ENCODE measurements at places on chromosomes 13 and 19.
A peak's percentile ranks its signal among the peaks of the same experiment; 100 is the strongest.

DNA sequence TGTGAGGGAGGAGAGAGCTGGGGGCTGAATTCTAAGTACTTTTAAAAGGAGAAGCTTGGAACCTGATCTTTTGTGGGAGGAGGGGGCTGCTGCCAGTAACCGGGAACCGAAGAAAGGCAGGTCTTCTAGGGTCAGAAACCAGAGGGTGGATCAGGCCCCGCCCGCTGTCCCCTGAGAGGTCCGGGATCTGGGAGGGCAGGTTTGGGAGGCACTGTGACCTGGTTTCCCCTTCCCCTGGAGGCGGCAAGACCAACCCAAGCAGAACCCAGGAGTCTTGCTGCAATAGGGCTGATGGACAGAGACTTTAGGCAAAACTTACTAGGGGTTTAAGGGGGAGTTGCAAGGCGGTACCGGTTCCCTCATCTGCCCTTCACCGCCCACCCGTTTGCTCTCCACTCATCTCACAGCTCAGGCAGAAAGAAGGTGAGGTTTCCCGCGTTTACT is 707 bp upstream of the KLK8 start:
- no peak for DNase-seq

- peak; percentile 24 for DNase-seq
These were observed 42.6 kb upstream of the ADGRL1 start for GRCh38 chr19:14248578-14249011.

DNA sequence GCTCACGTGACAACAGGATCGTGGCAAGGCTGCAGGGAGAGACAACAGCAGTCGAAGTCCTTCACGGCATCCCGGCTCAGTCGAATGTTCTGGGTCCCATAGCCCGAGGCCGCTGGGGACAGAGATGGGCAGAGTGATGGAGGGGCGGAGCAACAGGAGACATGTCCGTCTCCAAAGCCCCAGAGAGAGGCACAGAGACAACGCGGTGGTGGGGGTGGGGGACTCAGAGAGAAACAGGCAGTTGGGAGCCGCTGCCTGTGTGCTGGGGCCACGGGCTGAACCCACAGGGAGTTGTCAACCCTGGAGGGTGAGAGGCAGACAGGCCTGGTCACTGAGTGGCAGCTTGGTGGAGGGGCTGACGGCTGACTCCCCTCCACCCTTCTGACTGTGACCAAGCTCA is 20.4 kb downstream of the NOSIP start:
- no peak for DNase-seq

GRCh38 chr13:24672141-24673132 is 7.8 kb upstream of the ATP12A start:
- DNase-seq, result no peak

GRCh38 chr19:14066134-14066533 is 4.3 kb upstream of the PALM3 start:
- no peak for DNase-seq

DNA sequence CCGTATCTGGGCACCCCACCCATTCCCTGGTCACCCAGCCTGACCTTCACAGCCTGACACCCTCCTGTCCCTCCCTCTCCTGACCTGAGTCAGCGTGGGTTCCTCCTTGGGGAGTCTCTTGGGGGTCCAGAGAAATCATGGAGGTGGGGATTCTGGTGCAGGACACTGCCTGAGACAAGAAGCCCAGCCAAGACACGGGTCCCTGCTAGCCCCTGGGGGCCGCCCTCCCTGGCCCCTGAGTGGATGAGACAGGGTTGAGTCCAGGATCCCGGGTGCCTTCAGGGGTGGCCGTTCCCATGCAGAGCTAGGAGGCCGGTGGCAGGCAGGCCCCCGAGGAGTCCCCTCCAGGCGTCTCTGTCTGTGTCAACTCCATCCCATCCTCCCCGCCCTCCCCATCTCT is 1.6 kb downstream of the MAP2K7 start:
- DNase-seq, result no peak

GRCh38 chr13:29893438-29893837 is 43.0 kb upstream of the UBL3 start:
- no peak for DNase-seq

DNA sequence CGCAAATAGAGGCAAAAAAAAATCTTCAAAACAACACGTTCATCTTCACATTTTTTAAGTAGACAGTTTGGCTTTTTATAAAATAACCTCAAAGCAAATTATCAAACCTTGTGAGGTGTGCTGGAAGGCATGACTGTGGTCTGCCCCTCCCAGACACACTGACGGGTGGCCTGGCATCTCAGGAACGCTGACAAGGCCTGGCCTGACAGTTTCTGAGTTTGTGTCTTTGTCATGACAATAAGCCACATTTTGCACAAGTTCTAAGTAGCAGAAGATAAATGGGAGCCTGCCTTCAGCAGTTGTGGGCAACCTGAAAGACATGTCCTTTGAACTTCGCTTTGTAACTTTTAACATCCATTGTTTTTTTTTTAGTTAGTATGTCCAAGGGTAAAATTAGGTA is 38.5 kb downstream of the SOX21 start:
- peak; percentile 58 for DNase-seq

DNA sequence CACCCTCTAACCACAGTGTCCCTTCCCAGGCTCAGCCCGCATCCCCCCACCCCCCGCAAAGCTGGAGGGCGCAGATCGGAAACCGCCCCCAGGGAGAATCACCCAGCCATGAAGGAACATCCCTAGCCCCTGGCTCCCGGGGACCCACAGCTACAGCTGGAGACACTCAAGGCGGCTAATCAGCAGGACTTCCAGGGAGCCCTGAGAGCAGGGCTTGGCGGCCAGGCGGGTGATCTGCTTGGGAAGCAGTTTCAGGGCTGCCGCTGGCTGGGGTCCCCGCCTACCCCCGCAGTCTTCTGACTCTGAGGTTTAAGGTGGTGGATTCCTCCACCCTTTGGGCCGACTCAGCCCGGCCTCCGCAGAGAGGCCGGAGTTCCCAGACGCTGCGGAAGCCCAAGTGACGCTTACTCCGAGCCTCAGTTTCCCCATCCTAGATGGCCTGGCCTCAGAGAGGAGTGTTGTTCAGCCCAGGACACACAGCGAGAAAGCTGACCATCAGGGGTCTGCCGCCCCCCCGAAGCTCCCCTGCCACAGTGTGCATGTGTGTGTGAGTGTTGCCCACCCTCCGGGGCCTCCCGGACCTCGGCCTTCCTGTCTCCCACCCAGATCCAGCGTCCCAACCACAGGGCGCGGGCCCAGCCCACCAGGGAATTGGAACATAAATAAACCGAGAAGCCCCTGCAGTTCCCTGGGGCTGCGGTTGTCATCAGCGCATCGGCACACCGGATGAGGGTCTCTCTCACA is 9.8 kb downstream of the FUT6 start:
- no peak for DNase-seq

- peak; percentile 78 for DNase-seq
These were observed 746.6 kb downstream of the UQCRFS1 start for GRCh38 chr19:28466107-28467045.

DNA sequence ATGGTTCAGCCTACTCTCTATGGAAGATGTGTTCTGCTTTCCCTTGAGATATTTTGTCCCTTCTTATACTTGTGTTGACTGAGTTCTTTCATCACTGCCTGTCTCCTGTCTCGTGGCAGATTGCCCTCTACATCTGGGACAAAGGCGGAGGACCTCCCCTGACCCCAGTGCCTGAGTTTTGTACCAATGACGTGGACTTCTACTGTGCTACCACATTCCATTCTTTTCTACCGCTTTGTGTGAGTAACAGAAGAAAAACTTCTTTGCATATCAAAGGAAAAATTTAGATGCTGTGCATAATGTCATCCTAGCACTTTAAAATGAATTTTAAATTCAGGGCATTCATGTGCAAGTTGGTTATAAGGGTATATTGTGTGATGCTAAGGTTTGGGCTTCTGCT is 74.6 kb downstream of the B3GLCT start:
- DNase-seq, result no peak

GRCh38 chr13:110812121-110812868 is 98.8 kb downstream of the ING1 start:
- peak; percentile 31 for DNase-seq

DNA sequence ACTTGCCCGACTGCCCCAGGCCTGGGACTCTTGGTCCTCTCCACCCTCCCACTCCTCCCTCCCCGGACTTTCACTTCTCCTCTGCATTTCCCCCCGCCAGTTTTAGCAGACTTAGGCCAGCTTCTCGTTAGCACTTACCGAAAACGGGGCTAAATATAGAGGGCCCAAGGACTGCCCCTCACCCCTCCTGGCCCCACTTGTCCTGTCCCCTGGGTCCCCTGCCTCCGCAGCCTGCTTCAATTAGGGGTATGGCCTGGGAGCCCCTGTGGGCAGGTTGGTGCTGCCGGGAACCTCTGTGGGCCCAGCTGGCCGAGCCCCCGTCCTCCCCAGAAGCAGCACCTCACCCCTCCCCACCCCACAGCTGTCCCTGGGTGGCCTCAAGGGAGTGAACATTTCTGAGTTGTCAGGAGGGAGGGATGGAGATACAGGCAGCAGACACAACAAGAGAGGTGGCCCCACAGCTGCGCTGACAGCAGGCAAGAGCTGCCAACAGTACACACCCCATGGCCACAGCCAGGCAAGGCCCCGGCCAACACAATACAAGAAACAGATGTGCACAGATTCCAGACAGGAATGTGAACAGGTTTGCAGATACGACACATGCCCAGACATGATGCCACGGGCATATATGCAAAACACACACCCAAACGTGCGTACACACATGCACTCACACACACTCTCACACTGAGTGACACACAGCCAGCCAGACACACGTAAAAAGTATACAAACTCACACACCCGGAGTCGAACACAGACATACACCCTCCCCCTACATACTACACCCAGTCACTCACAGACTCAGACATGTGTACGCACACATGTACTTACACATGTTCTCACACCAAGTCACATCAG is 2.6 kb downstream of the POU2F2 start:
- DNase-seq, result no peak

- peak; percentile 87 for DNase-seq
These were observed 121.6 kb upstream of the FRY start for GRCh38 chr13:31909864-31910551.

DNA sequence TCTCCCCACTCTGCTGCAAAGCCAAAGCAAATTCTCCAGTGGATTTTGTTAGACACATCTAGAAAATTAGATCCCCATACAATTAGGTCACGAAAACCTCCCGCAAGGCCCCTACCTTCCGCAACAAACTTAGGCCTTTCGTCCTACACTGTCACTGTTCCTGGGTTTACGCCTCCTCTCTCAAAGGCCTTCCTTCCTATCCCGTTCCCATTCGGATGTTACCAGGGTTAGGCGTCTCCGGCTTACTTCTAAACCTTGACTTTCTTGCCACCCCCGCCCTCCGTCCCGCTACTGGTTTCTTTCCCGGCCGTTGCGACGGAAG is 754 bp downstream of the RNF6 start:
- DNase-seq, result no peak

DNA sequence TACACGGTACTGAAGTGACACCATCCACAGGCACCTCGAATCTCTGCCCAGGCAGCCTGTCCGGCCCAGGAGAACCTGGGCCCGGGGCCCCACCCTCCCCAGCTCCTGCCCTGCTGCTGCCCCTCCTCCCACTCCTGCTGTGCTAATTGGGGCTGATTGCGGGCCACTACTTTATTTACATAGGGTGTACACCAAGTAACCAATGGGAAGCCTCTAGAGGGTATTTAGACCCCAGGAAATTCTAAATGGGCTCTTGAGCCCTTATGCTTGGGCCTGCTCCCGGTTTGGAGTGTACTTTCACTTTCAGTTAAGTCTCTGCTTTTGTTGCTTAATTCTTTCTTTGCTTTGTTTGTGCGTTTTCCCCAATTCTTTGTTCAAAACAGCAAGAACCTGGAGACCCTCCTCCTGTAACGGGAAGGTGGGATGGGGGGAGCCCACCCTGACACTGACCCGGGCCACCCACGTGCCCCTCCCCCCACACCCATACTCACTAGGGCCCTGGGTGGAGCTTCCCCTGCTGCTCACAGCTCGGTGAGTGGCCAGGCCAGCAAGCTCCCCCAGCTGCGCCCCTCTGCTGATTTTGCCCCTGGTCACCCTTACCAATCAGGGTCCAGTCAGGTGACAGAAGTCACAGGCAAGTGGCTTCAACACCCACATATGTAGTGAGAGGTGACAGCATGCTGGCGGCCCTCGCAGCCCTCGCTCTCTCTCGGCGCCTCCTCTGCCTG is 9.4 kb downstream of the SCGB2B2 start:
- DNase-seq, result no peak

DNA sequence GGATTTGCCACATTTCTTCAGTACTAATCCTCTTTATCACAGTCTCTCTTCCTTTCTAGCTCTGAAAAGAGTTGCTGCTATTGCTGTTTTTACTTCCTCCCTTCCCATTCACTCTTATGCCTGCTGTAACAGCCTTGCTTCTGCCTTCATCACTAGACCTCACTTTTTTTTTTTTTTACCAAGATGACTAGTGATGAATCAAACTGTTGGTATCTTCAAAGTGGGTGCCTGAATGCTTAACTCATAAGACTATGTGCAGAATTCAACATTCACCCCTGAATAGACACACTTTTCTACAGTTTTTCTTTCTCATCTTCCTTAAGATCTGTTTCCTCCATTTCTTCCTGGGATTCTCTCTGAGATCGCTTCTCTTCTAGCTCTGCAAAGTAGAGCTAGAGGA is 217.2 kb upstream of the HTR2A start:
- no peak for DNase-seq

GRCh38 chr19:56423276-56423984 is 19.3 kb downstream of the ZNF583 start:
- peak; percentile 18 for DNase-seq

DNA sequence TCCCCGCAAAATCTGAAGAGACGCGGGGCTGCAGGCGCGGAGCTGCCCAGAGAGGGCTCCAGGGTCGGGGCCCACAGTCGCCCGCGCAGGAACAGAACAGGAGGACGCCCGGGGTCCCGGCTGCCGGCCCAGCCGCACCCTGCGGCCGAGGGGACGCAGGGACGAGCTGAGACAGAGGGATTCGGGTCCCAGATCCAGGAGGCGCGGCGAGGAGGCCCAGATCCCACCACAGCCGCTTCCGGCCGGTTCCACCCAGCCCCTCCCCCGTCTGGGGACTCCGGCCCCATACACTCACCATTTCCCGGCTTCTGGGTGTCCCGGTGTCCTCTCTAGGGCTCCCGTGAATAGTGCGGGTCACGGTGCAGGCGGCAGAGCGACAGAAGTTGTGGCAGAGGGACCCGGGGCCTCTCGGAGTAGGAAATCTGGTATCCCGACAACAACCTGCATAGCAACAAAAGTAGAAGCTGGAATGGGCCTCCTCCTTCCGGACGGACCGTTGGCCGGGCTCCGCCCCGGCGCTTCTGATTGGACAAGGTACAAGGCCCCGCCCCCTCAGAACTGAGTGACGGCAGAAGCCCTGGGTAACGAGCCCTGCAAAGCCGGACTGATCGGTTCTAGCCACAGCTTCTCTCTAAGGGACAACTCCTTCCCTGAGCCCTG is at the start of gene ZNF20:
Gene ZNF20 (minus strand): TSS at position 466 of the 660 bp plus-strand sequence. CDS start 168 bp downstream, at position 298.
- peak; percentile 98 for DNase-seq
